ENCODE measurements at places on chromosomes 16 and 17.

GRCh38 chr16:9836118-9836736 lies 346.0 kb downstream of the GRIN2A start:
- DNase-seq = no peak

- DNase-seq = no peak
These were observed 5.6 kb downstream of the PGAP6 start for GRCh38 chr16:375927-376816.

DNA sequence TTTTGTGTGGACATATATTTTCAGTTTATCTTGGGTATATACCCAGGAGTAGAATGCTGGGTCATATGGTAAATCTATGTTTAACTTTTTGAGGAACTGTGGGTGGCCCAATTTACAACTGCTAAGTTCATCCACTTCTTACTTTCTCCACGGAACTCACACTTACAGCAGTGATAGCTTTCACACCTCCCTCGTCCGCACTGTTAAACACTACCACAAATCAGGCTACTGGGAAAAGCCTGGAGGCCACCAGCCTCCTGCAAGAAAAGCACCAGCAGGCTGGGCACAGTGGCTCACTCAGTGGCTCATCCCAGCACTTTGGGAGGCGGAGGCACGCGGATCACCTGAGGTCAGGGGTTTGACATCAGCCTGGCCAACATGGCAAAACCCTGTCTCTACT lies 14.7 kb upstream of the ZG16 start:
- no peak for DNase-seq

DNA sequence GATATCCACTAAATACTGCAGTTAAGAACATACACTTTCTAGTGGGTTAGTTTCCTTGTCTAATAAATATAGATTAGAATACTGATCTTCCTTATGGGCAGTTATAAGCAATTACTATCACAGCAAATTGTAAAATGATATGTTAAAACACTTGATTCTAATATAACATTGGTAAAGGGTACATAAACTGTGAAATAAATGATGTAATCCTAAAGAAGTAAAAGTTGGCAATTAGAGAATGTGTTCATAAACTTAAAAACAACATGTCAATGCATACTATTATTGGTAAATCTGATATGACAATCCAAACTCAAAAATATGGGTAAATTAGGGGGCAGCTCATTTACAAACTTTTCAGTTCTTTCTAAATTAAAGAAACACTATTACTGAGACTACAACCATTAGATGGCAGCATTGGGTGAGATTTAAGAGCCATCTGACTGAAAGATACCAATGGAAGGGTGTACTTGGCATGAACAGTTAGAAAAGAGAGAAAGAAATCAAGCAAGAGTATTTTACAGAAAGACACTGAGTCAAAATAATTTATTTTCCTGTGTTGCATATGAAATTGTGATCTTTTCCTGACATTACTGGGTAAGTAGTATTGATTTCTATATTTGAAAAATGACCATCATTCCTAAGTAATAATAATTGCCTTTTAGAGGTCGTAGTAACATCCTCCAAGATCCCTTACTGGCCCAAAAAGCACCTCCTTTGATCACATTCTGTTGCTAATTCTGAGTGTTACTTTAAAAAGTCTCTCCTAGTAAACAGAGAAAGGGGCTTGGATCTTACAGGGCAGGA lies 119.6 kb downstream of the SPAG9 start:
- DNase-seq = peak; percentile 53

DNA sequence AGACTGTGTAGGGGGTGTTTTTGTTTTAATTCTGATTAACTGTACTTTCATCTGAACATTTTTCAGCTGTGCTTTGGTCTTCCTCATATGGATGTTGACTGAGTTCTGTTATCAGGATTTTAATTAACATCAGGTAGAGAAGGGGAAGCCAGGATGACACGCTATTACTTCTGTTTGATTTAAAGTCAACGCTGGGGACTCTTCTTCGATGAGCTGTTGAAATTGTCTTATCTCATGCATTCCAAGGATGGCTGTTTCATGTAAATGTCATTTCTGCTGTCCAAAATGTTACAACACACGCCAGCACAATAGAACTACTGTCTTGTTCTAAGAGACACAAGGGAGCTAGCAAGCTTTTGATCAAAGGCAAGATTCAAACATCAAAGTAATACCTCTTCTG lies 263.3 kb upstream of the CDH5 start:
- no peak for DNase-seq

- DNase-seq = no peak
These were observed 24.8 kb downstream of the MAPT start for GRCh38 chr17:45919136-45919535.

DNA sequence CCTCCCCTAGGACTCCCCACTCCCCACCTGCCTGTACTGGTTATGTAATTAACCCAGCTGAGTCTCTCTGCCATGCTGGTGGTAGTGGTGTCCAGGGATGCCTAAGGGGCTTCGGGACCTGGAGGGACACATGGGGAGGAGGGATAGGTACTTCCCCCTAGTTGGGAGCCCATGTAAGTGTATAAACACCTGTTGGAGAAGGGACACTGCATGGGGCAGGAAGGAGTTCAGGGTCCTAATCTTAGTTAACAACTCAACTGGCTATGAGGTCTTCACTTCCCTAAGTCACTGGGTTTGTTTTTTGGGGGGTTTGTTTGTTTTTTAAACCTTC lies 1.3 kb downstream of the RASL10B start:
- DNase-seq = no peak

DNA sequence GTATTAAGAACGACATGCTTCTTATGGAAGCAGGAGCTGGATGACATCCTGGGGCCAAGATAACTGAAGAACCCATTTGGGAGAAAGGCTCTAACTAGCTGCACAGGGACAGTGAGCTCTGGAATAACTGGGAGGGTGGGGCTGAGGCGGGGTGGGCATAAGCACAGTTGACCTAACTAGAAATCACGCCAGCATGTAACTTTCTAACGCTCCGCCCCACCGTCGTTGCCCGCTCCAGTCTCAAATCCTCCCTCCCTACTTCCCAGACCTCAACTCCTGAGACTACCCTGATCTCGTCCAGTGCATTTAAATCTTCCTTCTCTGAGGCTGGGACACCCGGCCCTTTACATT lies 436 bp downstream of the PHB1 start:
- DNase-seq = no peak

All from RCC 7860 (cell line).